Endothelial cell (in vitro differentiated cells): ENCODE measurements at places on chromosomes 6 and 20. TPM values are rescaled to one million over a fixed set of nuclear protein-coding genes. Genes with fewer than 3 reads are reported as not detected.

Gene CPNE5
- total RNA-seq: 24.9 TPM

Gene RAB32
- 37.0 TPM for total RNA-seq

Gene FAXC
- 2.2 TPM for total RNA-seq

Gene POU5F1
- total RNA-seq: 88.7 TPM

Gene ATF6B
- 72.9 TPM for total RNA-seq

Gene RIPOR2
- 1.1 TPM for total RNA-seq

Gene PTP4A1
- total RNA-seq: 58.6 TPM

Gene MMP24
- 9.1 TPM for total RNA-seq

Gene LGSN
- not detected for total RNA-seq

Gene UNC93A
- total RNA-seq: not detected

Gene NDUFAF4
- total RNA-seq: 33.3 TPM

Gene ATP9A
- total RNA-seq: 30.6 TPM

Gene HRH3
- not detected for total RNA-seq

Gene TFAP2C
- 0.82 TPM for total RNA-seq

DNA sequence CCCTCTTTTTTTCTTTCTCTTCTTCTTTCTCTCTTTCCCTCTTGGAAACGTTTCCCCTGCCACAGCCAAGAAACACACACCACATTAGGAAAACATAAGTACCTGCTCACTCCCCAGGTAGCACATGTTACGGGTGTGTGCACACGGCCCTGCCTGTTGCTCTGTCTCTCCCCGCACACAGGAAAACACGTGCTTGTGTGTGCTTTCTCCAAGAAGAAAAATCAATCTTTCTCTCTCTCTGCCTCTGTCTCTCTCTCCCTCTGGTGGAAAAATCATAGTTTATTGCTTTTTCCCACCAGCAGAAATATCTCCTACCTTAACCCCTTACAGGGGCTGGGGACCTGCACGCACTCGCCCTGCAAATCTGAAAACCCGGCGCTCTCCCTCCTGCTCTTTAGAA is 102.3 kb downstream of the EDN3 start:
- no peak for DNase-seq

- no peak for DNase-seq
Measured at GRCh38 chr6:39078695-39079094, 30.1 kb downstream of the GLP1R start.

DNA sequence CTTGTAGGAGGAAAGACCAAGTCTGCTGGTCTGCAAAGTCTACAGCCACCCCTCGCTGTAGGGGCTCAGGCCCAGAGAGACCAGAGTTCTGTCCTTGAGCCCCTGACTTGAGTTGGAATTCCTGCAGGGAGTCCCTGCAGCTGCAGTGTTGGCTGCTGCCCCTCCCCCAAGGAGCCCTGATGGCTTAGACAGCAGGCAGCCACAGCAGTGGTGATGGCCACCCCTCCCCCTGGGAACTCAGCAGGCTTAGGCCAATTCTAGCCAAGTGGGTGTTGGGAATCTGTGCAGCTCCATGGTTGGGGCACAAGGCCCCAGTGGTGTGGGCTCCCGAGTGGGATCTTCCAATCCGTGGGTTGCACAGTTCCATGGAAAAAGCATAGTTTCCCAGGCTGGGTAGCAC is 345.4 kb downstream of the CD109 start:
- no peak for DNase-seq

DNA sequence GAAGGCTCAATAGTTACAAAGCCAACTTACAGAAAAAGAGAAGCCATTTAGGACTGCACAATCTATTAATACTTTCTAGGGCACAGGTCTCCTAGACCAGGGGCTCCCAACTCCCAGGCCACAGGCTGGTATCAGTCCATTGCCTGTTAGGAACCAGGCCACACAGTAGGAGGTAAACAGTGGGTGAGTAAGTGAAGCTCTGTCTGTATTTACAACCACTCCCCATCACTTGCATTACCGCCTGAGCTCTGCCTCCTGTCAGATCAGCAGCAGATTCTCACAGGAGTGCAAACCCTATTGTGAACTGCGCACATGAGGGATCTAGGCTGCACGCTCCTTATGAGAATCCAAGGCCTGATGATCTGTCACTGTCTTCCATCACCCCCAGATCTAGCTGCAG is 22.5 kb downstream of the TRAF3IP2 start:
- DNase-seq: no peak

DNA sequence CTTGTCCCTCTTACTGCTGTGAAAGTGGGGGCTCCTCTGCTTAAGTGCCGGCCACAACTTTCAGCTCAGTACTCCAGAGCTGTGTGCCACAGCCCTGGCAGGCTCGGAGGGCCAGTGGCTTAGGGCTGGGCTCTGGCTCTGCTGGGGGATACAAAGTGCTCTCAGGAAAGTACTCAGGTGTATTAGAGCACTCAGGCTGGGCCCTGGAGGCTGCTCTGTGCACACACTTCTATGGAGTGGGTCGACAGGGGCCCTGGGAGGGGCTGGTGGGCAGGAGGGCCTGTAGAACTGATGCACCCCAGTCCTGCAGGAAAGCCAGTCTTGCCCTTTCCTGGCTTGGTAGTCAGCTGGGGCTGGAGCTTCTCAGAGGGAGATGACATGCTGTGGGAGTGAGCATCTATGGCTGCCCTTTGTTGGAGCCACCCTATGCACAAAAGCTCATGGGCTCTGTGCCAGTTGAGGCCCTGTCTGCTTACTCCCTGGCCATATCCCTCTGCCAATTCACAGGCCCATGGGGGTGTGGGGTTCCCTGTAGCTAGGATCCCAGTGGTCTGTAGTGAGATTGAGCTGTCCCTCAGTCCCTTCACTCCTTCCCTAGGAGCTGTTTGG is 22.0 kb downstream of the CENPW start:
- DNase-seq: no peak

GRCh38 chr20:45972500-45973183 is 639 bp upstream of the ZNF335 start:
- no peak for DNase-seq

- no peak for DNase-seq
Measured at GRCh38 chr6:139308936-139309603, 17.3 kb upstream of the TXLNB start.

DNA sequence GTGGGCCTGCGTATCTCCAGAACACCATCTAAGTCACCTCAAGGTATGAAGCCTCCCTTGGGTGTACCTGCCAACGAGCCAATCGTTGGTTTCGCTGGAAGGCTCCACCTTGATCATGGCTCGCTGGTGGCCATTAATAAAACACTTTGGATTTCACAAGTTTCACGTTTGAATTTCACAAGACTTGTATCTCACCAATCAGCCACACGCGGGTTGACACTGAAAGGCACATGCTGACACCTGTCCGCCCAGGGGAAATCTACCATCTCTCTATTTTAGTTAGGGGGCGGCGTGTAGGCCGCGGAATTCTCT is 586 bp upstream of the HMGA1 start:
- DNase-seq: no peak

- no peak for DNase-seq
Measured at GRCh38 chr6:155693573-155694418, 238.2 kb upstream of the NOX3 start.

DNA sequence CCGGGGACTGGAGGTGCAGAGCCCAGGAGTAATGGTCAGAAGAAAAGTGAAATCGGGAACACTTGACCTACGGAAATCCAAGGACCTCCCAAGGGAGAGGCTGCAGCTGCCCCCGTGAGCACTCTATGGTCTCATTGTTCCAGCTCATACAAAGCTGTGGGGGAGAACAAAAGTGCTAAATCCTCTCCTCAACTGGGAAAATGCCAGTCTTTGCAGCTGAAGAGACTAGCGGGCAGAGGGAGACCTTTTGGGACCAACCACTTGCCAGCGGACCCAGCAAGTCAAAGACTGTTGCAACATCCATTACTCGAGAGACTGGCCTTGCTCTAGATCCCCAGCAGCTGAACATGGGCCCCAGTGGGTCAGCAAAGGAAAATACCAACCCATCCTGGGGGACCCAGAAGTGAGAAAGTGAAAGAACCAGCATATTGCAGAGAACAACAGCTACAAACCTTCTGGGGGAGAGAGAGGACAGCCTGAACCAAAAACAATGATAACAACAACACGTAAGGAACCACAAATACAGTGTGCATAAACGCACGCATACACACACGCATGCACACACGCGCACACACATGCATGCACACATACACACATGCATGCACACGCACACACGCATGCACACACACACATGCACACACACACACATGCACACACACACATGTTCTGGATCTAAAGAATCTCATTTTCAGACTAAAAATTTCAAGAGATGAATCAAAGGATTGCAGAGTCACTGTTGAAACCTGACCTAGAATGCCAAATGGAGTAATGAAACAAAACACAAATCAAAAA is 24.7 kb upstream of the ELMO2 start:
- DNase-seq: no peak

GRCh38 chr20:39935901-39936300 is 753.1 kb downstream of the MAFB start:
- no peak for DNase-seq

DNA sequence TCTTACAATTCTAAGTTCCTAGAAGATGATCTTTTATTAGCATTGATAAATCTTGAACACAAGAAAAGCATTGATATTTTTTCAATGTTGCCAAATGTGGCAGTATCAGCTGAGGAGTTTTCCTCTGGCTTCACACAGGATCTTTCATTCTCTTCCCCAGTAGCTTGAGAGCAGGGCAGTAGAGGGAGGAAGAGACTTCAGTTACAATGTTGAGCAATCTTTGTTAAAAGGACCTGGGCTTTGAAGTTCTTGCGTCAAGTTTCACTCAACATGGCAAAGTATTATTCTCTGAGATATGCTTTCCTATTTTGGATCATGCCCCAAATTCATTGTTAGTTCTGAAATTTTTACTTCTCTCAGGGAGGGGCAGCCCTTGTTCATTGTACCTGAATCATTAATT is 238.0 kb downstream of the COL12A1 start:
- DNase-seq: no peak

GRCh38 chr20:24589815-24590177 is 120.4 kb downstream of the SYNDIG1 start:
- DNase-seq: no peak

DNA sequence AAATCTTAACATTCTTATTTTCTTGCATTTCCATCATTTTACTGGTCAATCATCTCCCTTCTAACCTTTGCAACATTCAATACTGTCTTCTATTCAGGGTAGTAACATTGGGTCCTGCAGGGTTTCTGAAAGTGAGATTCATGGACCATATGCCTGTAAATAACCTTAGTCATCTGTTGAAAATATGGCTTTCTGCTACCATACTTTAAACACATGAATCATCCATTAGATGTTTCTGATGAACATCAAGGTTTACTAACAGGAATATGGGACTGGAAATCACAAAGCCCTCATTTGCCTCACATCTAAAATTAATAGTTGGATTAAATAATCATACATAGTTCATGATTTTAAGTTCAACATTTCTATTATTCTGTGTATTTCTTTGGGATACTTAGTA is 475.9 kb upstream of the MARCKS start:
- no peak for DNase-seq

DNA sequence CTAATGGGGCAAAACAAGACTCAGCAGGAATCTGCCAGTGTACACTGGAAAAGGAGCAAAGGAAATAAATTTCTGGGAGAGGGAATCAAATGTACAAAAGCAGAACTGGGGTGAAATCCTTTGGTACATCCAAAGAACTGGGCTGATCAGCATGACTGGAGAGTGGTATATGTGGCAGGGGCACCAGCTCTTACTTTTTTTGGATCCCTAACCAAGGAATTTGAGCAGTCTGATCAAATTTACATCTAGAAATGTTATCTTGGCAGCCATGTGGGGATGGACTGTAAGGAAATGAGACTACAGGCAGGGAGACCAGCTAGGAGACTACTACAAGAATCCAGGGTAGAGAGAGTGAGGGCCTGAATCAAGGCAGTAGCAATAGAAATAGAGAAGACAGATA is 1.2 kb upstream of the ZSCAN31 start:
- no peak for DNase-seq

DNA sequence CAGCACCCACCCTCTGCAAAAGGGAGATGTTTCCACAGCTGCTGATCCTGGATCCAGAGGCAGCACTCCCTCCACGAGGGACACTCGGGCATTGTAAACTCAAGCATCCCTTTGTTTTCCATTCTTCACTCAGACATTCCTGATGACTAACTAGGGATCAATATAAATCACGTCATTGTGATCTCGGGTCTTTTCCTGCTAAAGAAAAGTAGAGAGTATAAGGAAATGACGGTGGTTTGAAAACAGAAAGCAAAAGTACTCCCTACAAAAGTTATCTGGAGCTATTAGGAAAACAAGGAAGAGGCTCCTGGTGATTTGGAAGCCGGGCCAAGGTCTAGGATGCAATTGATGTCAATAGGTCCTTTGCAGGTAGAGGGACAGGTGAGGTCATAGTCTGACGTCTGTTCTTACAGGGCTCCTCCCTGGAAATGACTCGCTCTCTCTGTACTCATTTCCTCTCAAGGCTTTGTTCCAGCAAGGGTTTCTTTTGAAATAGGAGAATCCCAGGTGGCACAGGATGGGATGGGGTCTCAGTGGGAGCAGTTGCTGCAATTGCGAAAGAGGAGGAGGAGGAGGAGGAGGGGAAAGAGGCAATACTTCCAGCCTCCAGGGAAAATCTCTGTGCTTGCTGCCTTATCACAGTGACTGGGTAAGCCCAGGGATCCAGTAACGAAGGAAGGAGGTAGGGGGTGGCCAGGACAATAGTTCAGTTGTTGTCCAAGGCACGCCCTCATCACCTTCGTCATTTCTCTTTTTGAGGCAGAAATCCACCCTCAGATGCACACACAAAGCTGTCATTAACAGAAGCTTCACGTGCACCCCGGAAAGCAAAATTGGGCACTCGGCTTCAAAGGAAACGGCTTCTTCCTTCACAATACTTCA is 222.8 kb downstream of the LY86 start:
- peak; percentile 27 for DNase-seq

GRCh38 chr6:139392794-139393193 is 18.3 kb upstream of the CITED2 start:
- no peak for DNase-seq

- DNase-seq: no peak
Measured at GRCh38 chr6:166877349-166877748, 79.0 kb downstream of the RNASET2 start.

GRCh38 chr20:32189691-32190615 is 17.6 kb downstream of the PLAGL2 start:
- peak; percentile 46 for DNase-seq

DNA sequence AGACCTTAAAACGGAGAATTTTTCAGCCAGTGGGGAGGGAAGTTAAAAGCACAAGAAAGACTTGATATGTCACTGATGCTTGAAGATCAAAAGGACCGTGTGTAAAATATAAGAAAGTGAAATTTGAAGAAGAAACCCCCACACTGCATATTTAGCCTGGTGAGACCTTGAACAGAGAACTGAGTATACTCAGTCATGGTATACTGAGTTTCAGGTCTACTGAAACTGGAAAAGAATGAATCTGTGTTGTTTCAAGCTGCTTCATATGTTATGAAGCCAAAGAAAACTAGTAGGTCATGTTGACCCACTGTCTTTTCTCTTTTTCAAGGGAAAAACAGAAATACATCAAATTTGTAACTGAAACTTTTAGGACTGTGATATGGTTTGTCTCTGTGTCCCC is 443.8 kb upstream of the GJE1 start:
- no peak for DNase-seq

DNA sequence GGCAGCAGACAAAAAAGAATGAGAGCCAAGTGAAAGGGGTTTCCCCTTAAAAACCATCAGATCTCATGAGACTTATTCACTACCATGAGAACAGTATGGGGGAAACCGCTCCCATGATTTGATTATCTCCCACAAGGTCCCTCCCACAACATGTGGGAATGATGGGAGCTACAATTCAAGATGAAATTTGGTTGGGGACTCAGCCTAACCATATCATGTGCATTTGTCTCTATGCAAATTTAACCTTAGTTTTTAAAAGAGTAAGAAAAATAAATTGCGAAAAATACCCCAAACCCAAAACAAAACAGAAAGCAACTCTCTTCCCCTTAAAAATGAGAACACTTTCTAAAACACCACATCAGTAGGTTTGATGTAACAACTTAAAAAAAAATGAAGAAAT is 22.6 kb upstream of the GPR6 start:
- no peak for DNase-seq
